ENCODE measurements at places on chromosomes 6 and 20.

DNA sequence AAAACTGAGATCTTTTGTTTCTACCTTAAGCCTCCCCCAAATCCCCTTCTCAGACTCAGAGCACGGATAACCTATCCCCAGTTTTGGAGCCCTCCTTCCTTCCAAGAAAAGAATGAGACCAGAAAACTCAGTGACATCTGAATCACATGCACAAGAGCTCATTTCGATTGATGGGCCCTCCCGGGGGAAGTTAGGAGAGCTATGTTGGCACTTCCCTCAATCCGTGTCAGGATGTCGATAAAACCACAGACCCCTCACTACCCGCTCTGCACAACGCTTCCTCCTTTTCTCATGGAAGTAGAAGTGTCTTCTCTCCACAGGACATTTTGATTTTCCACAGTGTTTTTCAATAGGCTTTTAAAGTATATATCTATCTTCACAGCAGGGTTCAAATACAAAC, 332.4 kb downstream of the HACE1 start:
- no peak for DNase-seq

- no peak for DNase-seq
Measured at GRCh38 chr20:31903627-31904386, 33.4 kb downstream of the TTLL9 start.

DNA sequence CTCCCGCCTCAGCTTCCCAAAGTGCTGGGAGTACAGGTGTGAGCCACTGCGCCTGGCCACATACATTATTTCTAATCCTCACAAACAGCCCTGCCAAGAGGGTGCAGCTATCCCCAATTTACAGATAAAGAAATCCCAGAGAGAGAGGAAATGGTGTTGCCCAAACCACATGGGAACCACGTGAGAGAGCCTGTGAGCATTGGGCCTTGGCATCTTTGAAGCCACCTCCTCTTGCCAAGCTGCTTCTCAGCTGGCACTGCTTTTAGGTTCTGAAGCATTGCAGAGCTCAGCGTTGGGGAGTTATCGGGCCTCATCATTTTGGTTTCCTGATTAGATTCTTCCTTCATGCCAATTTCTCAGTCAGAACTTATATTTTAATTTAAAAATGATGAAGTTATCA, 80.3 kb downstream of the CTNNBL1 start:
- DNase-seq = no peak

DNA sequence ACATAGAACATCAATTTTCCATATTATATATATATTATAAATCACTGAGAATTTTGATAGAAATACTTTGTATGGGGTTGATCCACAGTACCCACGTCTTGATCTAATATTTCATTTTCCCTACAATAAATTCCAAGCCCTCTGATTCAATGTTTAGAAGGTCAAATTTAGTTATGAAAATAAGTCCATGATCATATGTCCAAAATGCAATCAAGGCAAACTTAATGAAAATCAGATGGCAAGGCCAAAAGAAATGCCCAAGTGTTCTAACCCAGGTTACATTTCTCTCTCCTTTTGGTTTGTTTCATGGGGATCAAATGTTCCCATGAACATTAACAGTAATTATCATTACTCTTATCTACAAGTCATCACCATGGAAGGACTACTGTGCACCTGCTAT, 203.8 kb downstream of the KIF16B start:
- DNase-seq = no peak

- DNase-seq = no peak
Measured at GRCh38 chr6:148533309-148534107, 190.9 kb downstream of the SASH1 start.

- DNase-seq = peak; percentile 47
Measured at GRCh38 chr6:1390133-1390945, 963 bp downstream of the FOXF2 start.

GRCh38 chr6:43699564-43700186, 12.1 kb upstream of the MRPS18A start:
- no peak for DNase-seq

DNA sequence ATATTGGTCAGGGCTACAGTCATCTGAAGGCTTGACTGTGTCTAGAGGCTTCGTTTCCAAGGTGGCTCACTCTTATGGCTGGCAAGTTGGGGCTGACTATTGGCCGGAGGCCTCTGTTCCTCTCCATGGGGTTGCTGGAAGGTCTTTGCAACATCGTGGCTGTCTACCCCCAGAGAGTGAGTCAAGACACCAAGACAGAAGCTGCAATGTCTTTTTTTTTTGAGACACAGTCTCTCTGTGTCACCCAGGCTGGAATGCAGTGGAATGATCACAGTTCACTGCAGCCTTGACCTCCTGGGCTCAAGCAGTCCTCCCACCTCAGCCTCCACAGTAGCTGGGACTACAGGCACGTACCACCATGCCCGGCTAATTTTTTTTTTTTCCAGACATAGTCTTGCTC, 29.4 kb upstream of the KIF3B start:
- DNase-seq = no peak

- peak; percentile 77 for DNase-seq
Measured at GRCh38 chr6:88165844-88166492, at the start of gene CNR1. Gene CNR1 (minus strand): TSS chr6:88166347. CDS start chr6:88145274, 21,073 bp downstream.

GRCh38 chr6:161374971-161375873, 101.4 kb upstream of the AGPAT4 start:
- DNase-seq = no peak

DNA sequence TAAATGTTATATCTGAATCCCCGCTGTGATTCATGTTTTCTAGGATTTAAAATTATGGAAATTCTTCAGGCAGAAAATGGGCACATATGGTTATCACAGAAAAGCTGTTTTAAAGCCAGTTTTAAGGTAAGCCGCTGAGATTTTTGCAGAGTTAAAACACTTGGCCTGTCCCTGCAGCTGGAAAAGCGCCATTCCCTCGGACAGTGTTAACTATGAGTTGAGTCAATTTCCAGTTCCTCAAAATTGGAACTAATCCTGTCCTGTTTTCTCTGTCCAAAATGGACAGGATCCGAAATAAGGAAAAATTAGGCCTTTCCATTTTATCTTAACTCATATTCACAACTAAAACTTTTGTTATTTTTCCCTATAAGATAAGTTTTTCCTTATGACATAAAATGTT, 225.2 kb downstream of the SAMD5 start:
- no peak for DNase-seq

- DNase-seq = no peak
Measured at GRCh38 chr6:22149501-22150367, 147.1 kb downstream of the PRL start.

GRCh38 chr20:51121272-51121671, 98.4 kb upstream of the KCNG1 start:
- DNase-seq = no peak

- no peak for DNase-seq
Measured at GRCh38 chr20:50446351-50447101, 63.7 kb upstream of the PTPN1 start.

GRCh38 chr20:36791862-36792261, 18.3 kb upstream of the DSN1 start:
- DNase-seq = peak; percentile 52

DNA sequence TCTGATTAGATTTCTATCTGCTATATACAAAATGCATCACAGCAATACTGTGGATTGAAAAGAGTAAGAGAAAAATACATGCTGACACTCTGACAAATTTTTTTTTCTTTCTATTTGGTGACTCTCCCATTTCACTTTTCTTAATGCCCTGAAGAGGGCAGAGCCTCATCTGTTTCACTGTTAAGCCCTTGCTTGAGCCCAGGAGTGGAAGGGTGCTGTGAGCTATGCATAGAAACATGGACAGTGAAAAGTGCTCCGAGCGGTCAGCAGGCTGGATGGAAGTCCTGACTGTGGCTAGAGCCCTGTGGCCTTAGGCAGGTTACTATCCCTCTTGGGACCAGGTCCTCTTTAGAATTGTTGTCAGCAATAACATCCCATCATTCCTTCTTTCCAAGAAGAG, 17.4 kb upstream of the CSE1L start:
- no peak for DNase-seq

- DNase-seq = no peak
Measured at GRCh38 chr20:46423882-46424482, 17.6 kb upstream of the ELMO2 start.

DNA sequence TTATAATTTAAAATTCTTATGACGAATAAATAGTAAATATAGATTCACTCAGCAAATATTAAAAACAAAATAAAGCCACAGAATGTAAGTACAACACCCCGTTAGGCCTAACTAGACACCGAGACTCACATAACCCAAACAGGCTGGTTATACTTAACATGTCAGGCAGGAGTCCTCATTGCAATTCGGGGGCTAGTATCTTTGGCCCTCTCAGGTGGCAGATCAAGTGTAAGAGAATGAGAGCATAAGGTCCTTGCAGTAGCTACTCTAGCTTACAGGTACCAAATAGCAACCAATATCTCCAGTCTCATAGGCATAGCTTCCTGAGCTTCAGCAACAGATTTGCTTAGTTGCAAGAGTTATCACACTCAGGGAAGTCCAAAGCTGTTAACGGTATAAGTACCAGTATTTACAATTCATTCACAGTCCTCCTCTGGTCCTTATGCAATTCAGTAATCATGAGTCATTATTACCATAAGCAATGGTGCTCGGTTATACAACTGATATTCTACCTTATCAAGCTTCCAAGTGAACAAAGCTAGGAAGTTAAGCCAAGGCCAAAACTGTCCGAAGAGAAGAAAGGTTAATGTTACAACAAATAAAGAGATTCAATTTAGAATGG, 20.1 kb downstream of the REV3L start:
- no peak for DNase-seq

DNA sequence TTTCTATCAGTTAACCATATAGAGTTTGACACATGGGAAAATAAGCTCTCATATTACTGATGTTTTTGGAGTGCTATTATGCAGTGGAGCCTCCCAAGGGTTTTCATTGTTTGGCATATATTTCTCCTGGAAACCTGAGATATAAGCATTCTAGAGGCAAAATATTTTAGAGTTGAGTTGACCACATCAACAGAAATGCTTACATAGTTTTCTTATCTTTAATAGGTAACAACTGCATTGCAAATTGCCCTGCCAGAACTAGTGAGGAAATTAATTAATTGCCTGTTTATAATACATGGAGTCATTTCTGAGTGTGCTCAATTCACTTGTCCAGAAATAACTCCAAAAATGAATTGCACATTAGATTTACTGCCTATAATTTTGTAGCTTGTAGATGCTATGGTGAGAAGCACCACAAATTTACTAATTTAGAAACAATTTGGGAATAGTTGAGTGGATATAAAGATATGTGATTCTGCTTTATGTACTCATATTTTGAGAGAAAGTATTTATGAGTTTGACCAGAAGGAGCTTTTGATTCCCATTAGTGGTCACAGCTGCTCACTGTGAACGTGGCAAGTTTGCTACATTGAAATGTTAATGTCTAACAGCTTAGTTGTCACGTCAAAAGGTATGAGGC, 288.7 kb downstream of the CD109 start:
- no peak for DNase-seq

Data from GM20000 (cell line).